ENCODE measurements at places on chromosomes 6 and 20.
A peak's percentile ranks its signal among the peaks of the same experiment; 100 is the strongest.

DNA sequence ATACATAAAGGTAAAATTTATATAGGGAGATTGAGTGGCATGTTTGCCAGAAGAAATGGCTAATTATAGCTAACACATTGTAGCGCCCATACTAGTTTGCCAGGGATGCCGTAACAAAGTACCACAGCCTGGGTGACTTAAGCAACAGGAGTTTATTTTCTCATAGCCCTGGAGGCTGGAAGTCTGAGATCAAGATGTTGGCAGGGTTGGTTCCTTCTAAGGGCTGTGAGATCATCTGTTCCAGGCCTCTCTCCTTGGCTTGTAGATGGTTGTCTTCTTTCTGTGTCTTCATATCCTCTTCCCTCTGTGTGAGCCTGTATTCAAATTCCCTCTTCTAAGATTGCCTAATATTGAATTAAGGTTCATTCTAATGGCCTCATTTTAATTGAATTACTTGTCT is 417.5 kb upstream of the OPRM1 start:
- no peak for DNase-seq

DNA sequence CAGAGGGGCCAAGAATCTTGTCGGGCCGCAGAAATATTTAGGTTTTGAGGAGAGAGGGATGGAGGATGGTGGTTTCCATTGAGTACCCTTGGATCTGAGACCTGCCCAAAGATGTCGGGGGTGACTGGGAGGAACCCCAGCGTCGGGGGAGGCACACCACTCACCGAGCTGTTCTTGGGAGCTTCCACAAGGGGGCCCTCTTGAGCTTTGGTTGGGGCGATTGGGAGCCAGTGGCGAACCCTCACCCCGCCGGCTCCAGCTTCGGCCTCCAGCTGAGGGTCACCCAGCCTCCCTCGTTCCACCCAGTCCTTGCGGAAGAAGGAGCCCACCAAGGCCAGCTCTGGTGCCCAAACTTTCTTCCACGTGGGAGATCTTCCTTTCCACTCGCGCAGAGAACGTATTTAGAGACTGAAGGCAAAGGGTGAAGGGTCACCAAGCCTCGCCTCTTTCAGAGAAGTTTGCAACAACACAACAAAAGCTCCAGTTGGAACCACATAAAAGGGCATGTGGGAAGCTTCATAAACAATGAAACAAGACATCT is 33.6 kb downstream of the APCDD1L start:
- peak; percentile 51 for DNase-seq

DNA sequence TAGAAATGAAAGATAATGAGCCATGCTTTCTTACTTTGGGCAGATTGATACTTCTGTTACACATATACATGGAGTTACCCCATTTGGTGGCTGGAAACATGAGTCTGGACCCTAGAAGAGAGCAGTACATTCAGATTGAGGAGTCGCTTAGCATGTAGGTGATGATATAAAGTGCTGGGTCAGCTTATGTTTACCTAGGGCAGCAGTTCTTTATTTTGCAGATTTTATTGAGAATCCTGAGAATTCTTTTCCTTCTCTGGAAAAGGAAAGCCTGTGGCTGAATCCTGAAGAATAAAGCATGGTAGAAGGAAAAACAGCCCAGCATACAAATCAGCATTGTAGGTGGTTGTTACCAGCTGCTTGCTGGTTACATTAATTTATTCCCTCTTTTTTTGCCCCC is 91.2 kb downstream of the SMAP1 start:
- no peak for DNase-seq

- DNase-seq, result peak; percentile 84
These were observed 13.5 kb upstream of the TRAM2 start for GRCh38 chr6:52590152-52590891.

GRCh38 chr20:55488593-55488992 is 516.7 kb downstream of the CBLN4 start:
- no peak for DNase-seq

DNA sequence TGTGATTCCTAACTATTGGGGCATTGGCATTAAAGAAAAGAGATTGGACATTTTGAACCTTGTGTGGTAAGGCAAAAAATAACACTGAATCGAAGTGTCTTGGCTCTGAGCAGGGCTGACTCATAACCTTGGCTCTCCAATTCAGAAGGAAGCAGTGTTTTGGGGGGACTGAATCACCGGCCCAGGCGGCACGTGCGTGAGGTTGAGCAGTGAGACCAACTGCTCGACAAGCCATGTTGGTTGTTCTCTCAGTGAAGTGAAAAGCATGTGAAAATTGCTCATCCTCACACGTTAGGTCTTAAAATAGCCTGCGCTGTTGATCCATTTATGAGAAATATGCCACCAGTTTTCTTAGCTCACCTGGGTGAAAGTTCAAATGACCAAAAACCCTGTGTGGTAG is 137.8 kb upstream of the SPACA1 start:
- peak; percentile 83 for DNase-seq

GRCh38 chr20:38337561-38338140 is 8.6 kb upstream of the LBP start:
- peak; percentile 44 for DNase-seq

DNA sequence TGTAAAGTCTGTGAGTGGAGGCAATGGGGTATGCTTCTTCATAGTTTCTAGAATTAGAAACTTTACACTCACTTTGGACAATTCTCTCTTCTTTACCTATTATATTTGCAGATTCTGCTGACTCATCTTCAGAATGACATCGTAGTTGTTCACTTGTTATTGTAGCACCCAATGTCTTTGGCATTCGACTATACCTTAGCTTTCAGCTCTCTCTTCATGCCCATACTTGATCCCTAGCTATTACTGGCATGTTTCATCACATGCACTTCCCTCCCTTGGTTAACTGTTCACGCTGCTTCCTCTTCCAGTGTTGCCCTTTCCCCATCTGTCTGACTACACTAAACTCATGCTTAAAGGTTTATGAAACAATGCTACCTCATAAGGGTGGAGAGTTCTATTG is 298.1 kb upstream of the TCF21 start:
- peak; percentile 9 for DNase-seq

DNA sequence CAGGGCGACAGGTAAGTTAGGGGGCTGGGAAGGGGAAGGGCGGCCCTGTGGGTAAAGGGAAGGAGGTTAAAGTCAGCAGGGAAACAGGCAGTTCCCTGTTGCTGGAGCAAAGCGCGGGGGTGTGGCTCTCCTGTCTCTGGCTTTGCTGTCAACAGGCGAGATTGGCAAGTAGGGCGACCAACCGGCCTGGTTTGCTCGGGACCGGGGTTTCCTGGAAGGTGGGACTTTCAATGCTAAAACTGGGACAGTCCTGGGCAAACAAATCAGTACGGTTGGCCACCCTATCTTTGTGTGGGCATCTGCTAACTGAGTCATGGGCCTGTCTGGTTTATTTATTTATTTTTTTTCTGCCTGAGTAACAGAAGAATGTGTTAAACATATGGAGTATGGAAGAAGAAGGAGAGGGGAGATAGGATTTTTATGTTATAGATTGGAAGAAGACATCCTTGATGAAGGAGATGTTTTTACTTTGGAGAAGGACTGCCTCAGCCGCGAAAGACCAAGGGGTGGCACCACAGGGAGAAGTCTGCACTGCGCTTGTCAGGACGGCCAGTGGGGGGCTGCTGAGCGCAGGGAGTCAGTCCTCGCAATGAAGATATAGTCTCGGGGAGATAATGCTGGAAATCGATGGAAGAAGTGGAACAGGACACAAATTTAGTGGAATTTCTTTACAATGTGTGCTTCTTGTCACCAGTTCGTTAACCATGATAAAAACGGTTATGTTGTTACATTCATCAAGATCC is 43.4 kb upstream of the ESR1 start:
- peak; percentile 44 for DNase-seq

DNA sequence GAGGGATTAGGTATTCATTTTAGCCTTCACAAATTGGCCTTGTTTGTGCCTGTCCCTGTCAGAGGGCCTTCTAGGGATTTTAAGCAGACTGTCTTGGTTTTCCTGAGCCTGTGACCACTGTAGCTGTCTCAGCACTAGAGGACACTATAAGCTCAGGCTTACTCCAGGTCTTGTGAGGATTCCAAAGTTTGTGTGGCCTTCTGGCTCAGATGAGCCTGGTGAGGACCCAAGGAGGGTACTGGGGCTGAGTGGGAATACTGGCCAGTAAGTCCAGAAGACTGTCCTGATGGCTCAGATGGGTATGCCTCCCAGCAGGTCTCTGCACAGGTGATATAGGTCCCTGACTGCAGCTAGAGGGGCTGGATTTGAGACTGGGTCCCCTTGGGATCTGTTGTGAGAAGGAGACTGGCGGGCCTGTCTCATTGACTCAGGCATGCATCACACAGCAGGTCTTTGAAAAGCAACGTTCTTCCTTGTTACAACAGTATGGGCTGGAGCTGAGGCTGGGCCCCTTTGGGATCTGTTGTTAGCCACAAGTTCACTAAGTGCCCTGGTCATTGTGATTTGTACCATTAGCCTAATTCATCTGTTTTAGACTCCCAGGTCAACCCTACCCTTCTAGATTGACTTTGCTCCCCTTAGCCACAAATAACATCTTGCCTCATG is 26.3 kb upstream of the TFB1M start:
- DNase-seq, result peak; percentile 66

DNA sequence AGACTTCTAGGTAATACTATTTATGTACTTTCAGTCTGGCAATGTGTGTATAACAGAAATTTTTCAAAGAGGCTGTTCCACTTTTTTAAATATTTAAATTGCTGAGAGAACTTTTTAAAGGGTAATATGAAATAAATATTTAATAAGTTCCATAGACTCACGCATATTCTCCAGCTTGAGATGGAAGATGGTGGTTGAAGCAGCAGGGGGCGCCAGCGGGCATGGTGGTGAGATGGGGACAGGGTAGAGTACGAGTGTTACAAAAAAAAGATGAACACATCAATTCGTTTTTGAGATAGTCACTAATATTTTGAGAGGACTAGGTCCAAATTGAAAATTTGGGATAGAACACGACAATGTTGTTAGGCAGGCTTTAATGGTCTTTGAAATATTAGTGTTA is 68.4 kb downstream of the RSPO3 start:
- DNase-seq, result no peak

GRCh38 chr6:169234634-169235033 is 19.0 kb downstream of the THBS2 start:
- no peak for DNase-seq
